ENCODE measurements at places on chromosomes 11 and 22.

- DNase-seq: no peak
Measured at GRCh38 chr22:35685731-35686130, 31.9 kb upstream of the APOL5 start.

- no peak for DNase-seq
Measured at GRCh38 chr11:111688013-111688412, 78.2 kb downstream of the PPP2R1B start.

DNA sequence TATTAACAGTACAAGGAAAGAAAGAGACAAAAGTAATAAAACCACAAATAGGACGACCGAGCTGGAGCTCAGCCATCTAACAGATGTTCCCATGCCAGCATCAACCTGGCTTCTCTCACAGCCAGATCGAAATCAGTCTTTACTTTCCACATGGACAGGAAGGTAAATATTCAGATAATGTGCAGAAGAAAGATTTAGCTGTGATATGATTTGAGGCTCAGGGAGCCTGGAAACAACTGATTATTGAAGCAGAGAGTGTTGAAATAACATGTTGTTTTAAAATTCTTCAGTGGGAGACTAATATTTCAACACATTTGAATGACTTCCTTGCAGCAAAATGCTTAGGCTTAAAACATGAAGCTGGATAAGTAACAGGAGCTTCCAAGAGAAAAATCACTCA lies 546.8 kb downstream of the ETS1 start:
- no peak for DNase-seq

DNA sequence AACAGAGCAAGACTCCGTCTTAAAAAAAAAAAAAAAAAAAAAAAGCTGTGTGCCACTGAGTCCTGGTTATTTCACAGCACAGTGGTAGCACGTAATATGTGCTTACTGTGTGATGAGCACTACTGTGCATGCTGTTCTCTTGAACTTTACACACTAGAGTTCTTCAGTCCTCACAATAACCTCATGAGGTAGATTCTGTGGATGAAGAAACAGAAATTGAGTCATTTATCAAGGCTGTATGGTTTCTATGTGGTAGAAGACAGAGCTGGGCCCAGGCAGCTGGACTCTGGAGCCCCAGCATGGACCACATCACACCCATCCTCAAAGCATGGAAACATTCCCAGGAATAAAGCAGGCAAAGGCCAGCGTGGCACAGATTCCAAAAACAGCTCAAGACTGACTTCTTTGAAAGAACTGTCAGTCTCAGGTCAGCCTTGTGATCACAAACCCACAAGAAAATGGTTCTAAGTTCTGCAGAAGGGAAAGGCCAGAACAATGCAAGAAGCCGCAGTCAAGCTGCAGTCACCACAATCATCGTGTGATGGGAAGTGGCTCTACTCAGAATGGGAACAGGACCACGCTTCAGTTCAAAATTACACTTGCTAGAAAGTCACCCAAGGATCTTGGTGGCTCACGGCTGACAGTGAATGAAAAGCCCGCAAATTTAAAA lies 49.5 kb downstream of the MICAL3 start:
- no peak for DNase-seq

DNA sequence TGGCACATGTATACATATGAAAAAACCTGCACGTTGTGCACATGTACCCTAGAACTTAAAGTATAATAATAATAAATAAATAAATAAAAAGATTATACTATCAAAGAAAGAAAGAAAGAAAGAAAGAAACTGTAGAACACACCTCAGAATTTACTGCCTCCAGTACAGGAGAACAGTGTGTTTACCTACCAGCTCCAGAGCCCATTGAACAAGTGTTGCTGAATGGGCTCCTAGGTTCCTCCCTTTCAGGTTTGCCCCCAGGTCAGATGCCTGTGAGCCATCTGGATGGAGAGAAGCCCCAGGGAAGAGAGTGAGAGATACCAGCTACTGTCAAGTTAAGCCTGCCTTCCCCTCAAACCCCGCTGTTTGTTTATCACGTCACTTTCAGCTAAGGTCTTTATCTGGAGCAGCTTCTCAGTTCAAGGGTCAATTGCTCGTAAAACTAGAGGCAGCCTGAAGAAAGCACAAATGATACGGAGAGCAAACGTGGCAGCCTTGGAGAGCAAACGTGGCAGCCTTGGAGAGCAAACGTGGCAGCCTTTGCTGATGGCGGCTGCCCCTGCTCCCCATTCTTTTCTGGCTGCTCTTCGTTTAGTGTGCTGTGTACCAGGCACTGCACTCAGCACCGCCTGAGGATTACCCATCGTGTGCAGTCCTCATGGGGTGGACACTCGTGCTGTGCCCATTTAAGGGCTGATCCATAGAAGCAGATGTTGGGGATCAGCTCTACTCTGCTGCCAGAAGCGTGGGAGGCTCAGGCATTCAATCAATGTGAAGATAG lies 111.7 kb downstream of the ADAMTS15 start:
- no peak for DNase-seq

GRCh38 chr11:31421820-31422219 lies 52.2 kb downstream of the DNAJC24 start:
- no peak for DNase-seq

DNA sequence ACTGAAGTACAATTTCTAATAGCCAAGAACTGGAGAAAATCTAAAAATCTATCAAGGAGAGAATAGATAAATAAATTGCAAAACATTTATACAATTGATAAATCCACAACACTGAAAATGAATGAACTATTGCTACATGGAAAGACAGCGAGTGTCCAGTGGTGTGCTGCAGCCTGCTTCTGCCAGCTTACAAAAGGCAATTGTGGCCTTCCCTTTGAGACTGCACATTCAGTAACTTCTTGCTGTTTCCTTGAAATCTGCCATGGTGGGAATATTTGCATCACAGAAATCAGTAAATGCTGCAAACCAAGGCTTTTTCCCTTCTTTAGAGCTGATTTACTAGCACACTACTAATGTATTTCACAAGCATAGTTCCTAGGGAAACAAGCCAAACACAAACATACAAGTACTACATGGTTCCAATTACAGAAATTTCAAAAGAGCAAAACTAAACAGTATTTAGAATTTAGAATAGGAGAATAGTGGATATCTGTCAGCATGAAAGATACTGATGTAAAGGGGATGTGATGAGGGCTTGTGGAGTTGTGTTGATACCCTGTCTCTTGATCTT lies 76.9 kb upstream of the TRIM77 start:
- DNase-seq: no peak

- no peak for DNase-seq
Measured at GRCh38 chr11:116386118-116386699, 386.6 kb downstream of the BUD13 start.

DNA sequence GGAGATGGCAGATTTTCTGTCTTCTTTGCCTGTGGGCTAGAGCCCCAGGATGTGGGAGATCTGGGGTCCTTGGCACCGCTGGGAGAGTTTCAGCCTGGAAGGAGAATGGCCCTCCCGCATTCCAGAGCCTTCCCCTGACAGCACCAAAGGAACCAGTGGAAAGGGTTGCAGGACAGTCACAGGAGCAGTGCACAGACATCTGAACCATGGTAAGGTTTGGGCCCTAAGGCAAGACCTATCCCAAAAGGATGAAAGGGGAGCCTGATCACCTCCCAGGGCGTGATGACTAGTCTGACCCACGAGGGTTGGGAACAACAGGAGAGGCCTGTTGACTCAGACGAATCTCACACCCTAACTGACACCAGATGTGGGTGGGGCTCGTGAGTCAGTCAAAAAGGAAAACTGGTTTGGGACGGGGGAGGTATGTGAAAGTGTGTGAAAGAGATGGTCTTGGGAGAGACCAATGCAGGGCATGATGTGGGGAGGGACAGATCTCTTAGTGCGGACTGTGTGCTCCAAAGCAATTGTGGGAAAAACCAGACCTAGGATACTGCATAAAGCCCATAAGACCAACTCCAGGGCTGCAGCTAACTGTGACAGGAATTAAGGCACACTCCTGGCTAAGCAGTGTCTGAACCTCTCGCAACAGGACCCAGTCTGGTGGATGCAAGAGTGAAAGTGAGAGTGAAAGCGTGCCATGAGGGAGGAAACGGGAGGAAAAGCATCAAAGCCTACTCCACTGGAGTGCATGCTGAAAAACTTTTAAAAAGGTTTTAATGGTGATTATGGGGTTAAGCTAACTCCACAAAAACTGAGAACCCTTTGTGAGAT lies 39.1 kb upstream of the GLYAT start:
- DNase-seq: no peak

DNA sequence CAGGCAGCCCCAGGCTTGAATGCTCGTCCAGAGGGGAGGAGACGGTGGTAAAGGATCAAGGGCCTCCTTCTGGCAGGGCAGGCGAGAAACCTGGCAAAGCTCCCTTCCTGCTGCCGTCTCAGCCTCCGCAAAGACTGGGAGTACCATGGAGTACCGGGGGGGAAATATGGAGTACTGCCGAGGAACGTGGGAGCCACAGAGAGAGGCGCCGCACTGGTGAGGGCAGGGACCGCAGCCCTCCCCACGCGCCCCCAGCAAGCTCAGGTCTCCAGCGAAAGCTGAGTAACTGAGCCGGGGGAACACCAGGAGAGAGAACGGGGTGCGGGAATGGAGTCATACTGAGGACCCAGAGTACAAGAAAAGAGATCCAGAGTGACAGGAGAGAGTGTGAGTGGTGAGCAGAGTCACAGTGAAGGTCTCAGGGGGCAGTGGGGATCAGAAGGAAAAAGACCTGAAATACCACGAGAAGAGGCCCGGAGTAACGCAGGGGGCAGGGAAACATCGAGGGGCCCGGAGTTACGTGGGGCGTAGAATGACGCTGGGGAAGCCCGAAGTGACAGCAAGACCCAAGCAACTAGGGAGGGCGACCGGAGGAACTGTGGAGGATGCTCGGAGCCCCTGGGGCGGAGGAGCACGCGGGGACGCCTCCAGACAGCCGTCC lies 740 bp downstream of the EML3 start:
- no peak for DNase-seq

GRCh38 chr11:10305262-10305963 lies 540 bp downstream of the ADM start:
- no peak for DNase-seq
